ENCODE measurements at places on chromosomes 16 and 17. TPM values are rescaled to one million over a fixed set of nuclear protein-coding genes. Genes with fewer than 3 reads are reported as not detected.

The TSPAN10 gene
- total RNA-seq, result not detected

GRCh38 chr16:30692396-30693064 is 6.4 kb upstream of the SRCAP start:
- no peak for DNase-seq

GRCh38 chr17:60522889-60523626 is 3.0 kb downstream of the APPBP2 start:
- DNase-seq, result no peak

The ZNF597 gene
- total RNA-seq, result 1.1 TPM

The B9D1 gene
- 8.7 TPM for total RNA-seq

DNA sequence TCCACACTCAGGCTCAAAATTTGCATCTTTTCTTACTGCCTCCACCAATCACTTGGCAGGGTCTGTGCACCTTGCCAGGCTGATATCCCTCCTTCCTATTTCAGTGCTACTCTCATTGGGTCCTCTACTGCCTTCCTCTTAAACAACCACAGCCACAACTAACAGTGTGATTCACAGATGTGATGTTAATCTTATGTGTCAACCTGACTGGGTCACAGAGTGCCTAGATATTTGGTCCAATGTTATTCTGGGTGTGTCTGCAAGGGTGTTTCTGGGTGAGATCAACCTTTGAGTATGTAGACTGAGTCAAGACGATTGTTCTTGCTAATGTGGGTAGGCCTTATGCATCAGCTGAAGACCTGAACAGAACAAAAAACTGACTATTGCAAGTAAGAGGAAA is 51.3 kb upstream of the IRX6 start:
- no peak for DNase-seq

GRCh38 chr17:44673893-44674292 is 15.7 kb downstream of the CCDC43 start:
- no peak for DNase-seq

GRCh38 chr17:36611345-36612072 is 10.1 kb downstream of the MRM1 start:
- no peak for DNase-seq

DNA sequence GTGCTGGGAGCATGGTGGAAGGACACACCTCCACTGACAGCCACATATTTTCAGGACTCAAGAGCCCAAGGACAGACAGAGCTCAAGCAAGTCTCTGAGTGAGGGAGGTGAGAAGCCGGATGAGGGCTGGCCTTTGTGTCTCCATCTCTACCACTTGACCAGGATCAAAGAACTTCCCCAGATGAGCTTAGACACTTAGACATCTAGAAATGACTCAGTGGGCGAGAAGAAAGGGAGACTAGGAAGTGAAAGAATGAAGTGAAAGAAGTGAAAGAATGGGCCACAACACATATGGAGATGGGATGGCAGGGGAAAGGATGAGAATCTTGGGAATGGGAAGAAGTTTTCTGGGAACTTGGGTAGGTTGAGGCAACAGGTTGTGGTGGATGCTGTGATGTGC is 274.9 kb upstream of the CCL2 start:
- DNase-seq, result no peak

GRCh38 chr17:80320496-80320895 is 59.8 kb downstream of the RNF213 start:
- DNase-seq, result no peak

Data from activated naive CD4-positive, alpha-beta T cell treated with anti-CD3 and anti-CD28 coated beads for 36 hours (primary cell).